ENCODE measurements at places on chromosomes 4 and X.

DNA sequence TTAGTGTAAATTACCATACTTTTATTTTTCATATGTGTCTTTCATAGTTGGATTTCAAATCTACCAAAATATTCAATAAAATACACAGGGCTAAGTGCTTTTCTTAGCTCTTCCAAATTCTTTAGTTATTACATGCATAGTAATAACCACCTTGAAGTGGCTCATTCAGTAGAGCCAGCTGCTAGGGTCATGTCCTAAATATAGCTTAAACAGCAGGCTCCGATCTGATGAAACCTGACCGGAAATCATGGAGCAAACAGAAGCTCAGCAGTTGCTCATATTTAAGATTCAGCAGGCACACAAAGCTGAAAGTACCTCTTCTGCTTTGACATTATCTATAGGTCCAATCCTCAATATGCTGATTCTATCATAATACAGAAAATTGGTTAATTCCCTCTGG lies 1470.4 kb downstream of the ADGRL3 start:
- DNase-seq, result no peak

GRCh38 chr4:54961357-54961975 lies 163.9 kb downstream of the KDR start:
- no peak for DNase-seq

- DNase-seq, result no peak
Measured at GRCh38 chrX:30156880-30157560, 58.3 kb upstream of the MAGEB2 start.

GRCh38 chr4:108852691-108853090 lies 89.8 kb upstream of the ETNPPL start:
- DNase-seq, result no peak

DNA sequence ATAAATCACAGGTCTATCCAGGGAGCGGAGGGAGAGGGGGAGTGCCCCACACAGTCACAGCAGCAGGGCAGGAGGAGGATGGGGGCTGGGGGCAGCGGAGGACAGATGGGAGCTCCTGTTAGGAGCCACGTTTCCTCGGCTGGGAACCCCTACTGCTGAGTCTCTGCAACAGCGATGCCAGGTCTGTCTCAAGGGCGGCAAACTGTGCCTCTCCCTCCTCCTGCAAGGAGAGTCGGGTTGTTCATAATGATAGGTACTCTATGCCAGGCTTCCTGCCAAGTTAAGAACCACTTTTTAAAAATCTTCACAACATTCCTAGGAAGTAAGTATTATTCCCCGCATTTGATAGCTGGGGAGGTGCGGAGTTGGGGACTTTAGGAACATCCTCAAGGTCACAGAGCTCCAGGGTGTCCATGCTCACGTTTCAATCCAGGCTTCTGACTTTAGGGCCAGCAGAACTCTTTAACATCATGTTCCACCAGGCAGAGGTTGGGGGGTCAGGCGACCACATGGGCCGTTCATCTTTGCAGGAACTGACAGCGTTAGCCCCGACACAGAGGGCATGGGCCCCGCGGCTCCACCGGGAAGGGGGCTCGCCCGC lies 98.3 kb upstream of the MAML3 start:
- DNase-seq, result no peak

DNA sequence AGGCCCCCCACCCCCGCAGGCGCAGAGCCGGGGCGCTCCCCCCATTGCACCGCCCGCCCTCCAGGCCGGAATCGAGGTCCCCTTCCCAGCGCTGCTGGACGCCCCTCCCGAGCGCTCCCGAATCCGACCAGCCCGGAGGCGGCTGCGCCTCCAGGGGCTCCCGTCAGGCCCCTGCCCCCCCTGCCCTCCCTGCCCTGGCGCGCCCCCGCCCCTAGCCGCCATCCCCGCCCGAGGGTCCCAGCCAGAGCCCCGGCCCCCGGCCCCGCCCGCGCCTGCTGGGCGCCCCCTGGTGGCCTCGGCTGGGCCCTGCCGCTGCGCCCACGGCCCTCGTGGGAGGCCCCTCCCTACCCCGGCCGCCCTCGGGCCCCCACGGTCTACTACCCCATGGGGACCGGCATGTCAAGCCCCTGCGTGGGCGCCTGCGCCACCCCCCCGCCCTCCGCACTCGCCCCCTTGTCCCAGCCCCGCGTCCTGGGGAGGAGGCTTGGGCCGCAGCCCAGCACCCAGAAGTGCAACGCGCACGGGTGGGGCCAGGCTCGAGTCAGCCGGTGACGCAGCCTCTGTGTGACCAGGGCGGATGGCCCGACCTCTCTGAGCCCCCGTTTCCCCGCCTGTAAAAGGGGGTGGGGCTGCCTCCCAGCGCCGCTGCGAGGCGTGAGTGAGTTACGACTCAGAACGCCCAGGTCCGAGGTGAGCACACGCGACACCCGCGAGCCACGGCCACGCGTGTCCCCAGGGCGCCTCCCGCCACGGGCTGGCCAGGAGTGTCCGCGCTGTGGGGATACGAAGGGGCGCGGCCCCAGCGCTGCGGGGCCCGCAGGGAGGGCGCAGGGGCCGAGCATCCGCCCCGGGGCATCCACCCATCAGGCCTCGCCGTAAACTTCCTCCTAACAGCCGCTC lies 104.9 kb downstream of the FAM53A start:
- peak; percentile 80 for DNase-seq

- DNase-seq, result no peak
Measured at GRCh38 chr4:125481334-125482045, 166.7 kb downstream of the FAT4 start.

- DNase-seq, result no peak
Measured at GRCh38 chrX:7223271-7223670, 75.3 kb upstream of the PUDP start.

DNA sequence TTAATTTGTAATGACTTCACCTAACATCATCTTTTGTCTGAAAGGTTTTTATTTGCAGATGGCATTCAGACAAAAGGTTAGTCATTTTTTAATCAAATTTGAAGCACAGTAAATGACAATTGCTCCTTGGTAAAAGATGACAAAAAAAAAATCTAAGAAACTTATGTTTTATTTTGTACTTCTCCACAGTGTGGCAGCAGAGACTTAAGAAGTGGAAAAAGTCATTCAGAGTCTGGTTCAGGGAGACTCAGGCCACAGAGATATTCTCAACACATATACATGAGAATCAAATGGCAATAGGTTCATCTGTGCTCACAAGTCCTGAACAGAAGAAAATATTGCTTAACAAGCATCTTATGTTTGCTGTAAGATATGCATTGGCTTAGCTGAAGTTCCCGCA lies 436.2 kb downstream of the KCNIP4 start:
- no peak for DNase-seq

GRCh38 chr4:181677201-181677600 lies 566.0 kb upstream of the TENM3 start:
- no peak for DNase-seq

- no peak for DNase-seq
Measured at GRCh38 chr4:134708616-134709015, 507.0 kb upstream of the PABPC4L start.

DNA sequence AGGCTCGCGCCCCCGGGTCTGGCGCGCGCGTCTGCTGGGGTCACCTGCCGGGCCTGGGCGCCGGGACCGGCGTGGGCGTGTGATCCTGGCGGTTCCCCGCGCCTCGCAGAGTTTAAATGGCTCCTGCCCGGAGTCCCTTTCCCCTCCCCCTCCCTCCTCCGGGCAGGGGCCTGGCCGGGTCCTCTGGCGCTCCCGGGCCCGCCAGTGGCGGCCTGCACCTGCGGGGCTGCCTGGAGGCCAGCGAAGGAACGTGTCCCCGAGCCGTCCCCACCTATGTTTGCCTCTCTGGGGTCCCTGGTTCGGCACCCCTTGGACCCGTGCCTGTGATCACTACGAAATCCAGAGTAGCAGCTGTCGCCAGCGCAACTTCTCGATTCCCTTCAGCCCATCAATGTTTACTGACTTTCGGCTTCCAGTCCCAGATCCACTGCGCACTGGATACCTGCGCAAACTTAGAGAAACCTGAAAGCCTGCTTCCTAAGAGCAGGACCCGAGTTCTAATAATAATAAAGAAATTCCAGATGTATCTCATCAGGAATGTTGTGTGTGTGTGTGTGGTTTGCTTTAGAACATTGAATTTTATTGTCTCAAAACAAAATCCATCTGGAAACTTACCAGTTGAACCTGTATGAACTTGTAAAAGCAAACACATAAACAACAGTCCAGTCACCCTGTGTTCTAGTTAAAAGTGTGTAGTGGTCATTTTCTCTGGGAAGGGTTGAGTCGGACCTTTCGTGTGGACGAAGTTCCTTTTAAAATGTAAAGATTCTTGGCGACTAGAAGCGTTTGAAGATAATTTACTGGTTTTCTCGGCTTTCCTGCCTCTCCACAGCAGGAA lies 788 bp downstream of the SHROOM2 start:
- DNase-seq, result no peak

- no peak for DNase-seq
Measured at GRCh38 chr4:151473521-151474097, 64.6 kb downstream of the FHIP1A start.

GRCh38 chrX:22360129-22360528 lies 87.4 kb downstream of the CBLL2 start:
- DNase-seq, result no peak

GRCh38 chrX:114049063-114049462 lies 534.8 kb upstream of the HTR2C start:
- DNase-seq, result no peak

DNA sequence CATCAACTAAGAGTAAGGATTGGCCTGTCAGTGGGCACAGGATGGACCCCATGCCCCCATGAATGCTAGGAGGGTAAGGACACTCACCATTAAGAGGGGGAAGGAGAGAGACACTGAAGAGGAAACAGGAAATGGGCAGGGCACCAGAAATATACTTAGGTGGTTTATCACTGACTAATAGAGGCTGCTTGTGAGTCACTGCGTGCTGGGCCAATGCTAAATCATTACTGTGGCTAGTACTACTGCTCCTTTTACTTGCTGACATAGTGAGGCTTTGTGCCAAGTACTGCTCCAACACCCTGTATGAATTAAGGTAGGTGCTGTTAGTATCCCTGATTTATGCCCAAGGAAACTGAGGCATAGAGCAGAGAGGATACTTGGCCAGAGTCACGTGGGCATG lies 130.4 kb upstream of the FRMPD4 start:
- DNase-seq, result peak; percentile 1

DNA sequence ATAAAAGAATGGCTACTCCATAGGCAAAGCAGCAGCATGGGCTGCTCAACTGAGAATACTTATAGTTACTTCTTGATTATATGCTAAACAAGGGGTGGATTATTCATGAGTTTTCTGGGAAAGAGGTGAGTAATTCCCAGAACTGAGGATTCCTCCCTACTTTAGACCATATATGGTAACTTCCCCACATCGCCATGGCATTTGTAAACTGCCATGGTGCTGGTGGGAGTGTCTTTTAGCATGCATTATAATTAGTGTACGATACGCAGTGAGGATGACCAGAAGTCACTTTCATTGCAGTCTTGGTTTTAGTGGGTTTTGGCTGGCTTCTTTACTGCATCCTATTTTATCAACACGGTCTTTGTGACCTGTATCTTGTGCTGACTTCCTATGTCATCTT lies 141.5 kb downstream of the MAGEB17 start:
- no peak for DNase-seq

DNA sequence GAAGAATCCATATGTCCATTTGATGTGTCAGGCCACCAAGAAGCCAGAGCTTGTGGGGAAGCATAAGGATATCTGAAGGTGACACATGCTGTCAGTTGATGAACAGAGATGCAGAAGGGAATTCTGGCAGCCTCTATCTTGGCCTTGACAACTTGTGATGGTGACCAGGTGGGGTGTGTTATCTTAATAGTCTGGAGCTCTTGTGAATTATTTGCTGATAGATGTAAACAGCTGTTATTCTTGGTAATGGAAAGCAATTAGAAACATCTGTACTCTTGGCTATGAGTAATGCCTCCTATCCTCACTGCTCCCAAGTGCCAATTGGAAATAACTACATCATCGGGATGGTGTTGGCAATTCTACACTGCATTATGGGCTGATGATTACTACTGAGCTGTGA lies 51.9 kb downstream of the NAA11 start:
- DNase-seq, result no peak

DNA sequence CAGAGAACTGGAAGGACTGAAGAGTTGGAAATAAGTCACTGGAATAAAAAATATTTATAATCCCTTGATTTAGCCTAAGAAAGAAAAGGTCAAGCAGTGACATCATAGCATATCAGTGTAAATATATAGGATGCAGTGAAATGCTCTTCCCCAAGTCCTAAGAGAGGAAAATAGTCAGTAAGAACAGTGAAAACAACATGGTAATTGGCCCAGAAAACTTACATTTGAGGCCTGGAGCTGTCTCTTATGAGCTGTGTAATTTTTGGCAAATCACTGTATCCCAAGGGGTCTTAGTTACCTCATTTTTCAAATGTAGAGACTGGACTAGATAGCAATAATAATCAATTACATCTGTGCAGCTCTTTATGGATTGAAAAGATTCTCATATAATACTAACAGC lies 255.7 kb upstream of the AR start:
- DNase-seq, result no peak

DNA sequence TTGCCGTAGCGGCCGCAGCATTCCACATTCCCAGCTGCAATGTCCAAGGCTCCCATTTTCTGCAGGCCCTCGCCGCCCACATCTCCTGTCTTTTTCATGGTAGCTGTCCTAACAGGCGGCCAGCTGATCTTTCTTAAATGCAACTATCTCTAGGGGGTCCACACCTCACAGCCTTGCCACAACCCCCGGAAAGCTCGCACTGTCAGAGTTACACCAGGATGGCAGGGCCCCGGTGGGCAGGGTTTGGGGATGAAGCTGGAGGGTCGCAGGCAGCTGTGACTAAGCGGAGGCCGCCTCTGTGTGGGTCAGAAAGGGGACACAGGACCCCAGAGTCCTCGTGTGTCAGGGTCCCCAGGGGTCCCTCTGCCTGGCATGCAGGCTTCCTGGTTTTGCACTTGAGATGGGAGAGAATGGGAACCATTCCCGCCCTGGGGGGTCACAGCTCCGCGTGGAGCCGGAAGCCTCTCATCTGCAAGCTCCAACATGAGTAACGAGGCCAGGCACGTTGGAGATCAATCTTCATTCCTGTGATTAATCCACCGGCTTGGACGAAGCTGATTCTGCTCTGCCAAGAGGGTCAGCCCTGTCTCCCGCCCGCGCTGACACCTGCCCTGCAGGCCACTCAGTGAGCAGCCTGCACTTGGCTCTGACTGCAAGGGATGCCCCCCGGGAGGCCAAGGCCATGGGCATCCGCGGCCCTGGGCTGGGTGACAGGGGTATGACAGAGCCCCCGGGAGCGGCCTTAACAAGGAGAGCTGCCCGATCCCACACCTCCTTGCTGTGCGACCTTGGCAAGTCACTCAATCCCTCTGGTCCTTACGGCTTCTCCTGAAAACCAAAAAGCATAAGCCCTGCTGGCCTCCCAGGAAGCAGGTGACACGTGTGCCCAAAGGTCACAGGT lies 97.9 kb downstream of the ADRA2C start:
- DNase-seq, result no peak

- no peak for DNase-seq
Measured at GRCh38 chr4:151418385-151418784, 9.4 kb downstream of the FHIP1A start.

DNA sequence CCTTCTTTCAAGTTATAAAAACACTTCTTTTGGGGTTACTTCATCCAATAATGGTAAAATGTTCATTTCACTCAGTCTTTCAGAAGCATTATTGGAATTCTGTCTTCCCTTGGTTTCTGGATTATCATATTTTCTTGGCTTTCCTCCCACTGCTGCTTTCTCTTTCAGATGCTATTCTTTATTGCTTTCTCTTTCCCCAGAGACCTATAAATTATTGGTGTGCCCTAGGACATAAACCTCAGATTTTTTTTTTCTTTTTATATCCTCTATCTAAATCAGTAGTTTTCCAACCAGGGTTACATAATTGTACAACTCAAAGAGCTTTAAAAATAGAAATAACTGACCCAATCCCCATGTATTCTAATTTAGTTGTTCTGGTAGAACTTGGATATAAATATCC lies 1005.5 kb downstream of the ARAP2 start:
- no peak for DNase-seq

Data from stimulated activated CD4-positive, alpha-beta T cell treated with anti-CD3 and anti-CD28 coated beads, Interleukin-1b, Interleukin-23, amount 100 ng/mL, for 48 hours (primary cell).